ENCODE measurements at places on chromosomes 4 and X.
A peak's percentile ranks its signal among the peaks of the same experiment; 100 is the strongest.

GRCh38 chrX:110732266-110732665 is 63.4 kb downstream of the CHRDL1 start:
- DNase-seq: no peak

GRCh38 chrX:39762266-39762841 is 335.4 kb downstream of the BCOR start:
- DNase-seq: no peak

- DNase-seq: no peak
Observed at GRCh38 chr4:158004101-158004500, 168.7 kb downstream of the GASK1B start.

DNA sequence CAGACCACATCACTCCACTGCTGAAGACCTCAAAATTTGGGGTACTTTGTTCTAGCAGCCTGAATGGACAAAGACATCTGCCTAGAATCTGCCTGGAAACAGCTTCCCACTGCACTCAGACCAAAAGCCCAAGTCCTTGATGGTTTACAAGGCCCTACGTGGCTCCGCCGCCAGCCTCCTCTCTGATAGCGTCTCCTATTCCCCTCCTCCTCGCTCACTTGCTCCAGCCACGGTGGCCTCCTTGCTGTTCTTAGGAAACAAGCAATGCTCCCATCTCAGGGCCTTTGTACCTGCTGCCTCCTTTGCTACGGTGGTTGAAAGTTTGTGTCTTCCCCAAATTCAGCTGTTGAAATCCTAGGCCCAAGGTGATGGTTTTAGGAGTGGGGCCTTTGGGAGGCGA is 34.7 kb upstream of the SORCS2 start:
- DNase-seq: no peak

- DNase-seq: no peak
Observed at GRCh38 chr4:76207549-76207948, 6.1 kb downstream of the SCARB2 start.

GRCh38 chr4:123449362-123449761 is 52.8 kb downstream of the SPRY1 start:
- no peak for DNase-seq

GRCh38 chr4:123234955-123235354 is 161.6 kb upstream of the SPRY1 start:
- DNase-seq: no peak

GRCh38 chrX:136856050-136856449 is 24.5 kb downstream of the RBMX start:
- no peak for DNase-seq

DNA sequence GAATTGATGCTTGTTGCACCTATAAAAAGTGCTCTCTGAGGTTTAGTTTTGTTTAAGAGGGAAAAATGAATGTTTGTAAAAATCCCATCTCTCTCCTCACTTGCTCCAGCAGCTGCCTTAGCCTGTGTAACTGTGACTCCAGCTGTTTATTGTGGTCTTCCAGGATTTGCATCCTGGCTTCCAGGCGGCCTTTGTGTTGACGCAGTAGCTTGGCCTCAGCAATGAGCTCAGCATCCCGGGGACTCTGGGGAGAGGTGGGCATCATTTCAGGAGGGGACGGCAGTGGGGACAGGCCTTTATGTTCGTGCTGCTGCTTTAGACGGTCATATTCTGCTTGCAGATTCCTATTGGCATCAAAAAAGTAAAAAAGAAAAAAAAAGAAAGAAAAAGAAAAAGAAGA is 75.3 kb upstream of the FTHL17 start:
- no peak for DNase-seq

DNA sequence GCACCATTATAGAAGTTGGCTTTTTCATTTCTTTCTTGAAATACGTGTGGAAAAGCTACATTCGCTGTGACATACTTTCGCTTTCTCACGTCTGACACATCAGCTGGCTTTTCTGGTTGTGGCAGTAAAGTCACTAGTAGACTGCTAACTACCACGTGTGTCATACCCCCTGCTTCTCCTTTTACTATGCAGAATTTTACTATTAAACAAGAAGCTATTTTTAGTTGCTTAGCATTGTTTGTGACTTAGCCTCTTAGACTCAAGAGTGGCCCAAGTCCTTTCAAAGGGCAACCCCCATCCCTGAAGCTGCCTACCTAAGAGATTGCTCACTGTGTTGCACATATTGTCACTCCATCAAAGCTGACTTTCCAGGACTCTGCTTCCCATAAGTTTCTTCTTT is 2.1 kb upstream of the IL2 start:
- peak; percentile 7 for DNase-seq

Measured in activated effector memory CD4-positive, alpha-beta T cell treated with Interleukin-2 at 50 U/mL for 16 hours (primary cell).